Left ventricle myocardium inferior (tissue), 1 donor: ENCODE measurements at places on chromosomes 11 and 22.

GRCh38 chr11:48049036-48049435, 68.7 kb downstream of the PTPRJ start:
- no peak for DNase-seq

DNA sequence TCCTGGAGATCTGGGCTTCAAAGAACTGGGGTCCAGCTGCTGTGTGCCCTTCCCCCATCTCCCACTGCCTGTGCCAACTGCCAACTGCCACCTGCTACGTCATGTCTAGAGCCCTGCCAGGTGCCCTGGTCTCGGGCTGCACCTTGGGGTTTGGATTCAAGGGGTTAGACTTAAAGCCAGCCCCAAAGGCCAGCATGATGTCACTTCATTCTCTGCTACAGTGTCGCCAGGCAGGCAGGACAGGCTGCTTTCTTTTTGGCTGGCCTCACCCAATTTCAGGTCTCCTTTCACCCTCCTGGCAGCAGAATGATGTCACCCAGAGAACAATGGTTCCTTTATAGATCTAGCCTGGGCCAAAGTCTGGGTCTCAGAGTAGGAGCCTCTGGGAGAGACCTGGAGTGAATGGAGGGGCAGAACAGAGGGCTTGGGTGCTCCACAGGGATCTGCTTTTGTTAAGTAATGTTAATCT, 79.5 kb upstream of the CRYBB3 start:
- no peak for DNase-seq

DNA sequence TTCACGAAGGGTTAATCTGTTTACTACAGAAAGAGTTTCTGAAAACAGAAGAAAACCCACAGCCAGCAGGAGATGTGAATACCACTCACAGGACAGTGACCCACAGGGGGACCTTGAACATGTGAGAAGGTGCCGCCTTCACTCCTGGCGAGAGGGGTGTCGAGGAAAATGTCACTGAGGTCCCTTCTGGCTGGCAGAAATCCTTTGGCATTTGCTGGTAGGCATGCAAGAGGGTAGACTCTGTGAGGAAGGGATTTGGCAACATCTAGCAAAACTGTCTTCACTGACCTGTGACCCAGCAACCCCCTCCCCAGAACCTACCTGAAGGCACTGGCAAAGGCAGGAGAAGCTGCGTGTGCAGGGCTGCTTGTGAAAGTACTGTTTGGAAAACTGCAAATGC, 8.6 kb downstream of the KCNQ1 start:
- no peak for DNase-seq

- DNase-seq, result no peak
Measured at GRCh38 chr11:22657101-22657694, 9.2 kb upstream of the GAS2 start.

DNA sequence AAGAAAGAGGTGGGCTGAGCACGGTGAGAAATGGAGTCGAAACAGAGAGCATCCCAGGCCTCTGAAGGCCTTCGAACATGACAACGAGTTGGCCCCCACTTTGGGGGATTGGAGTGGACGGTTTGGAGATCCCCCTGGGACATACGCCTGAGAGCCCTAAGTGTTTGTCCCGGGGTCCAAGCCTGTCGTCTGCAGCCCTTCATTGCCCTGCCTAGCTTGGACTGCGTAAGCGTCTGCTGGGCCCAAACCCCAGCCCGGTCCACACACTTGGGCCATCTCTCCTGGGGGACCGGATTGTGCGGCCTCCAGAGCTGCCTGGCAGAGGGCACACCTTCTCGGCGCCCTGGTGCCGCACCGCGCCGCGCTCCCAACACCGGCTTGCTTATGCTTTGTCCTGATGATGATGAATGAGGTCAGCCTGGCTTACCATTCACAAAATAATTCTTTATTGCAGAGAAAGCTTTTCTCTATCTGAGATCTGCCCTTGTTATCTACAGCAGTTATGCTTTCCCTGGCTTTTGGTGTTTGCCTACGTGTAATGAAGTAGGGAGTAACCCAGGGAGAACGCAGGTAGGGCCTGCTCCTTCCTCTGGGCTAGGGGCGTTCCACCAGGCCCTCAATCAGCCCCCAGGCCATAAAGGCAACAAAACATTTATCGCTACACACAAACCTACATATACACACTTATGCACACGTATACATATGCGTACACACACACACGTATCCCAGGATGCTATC, 85.9 kb upstream of the PPARA start:
- peak; percentile 19 for DNase-seq

GRCh38 chr22:45304971-45305370, 4.8 kb upstream of the FAM118A start:
- DNase-seq, result no peak

GRCh38 chr11:109490953-109491635, 69.1 kb downstream of the C11orf87 start:
- DNase-seq, result no peak

- DNase-seq, result peak; percentile 15
Measured at GRCh38 chr11:1483445-1483961, 3.1 kb downstream of the MOB2 start.

- no peak for DNase-seq
Measured at GRCh38 chr11:78257654-78258053, 68.9 kb downstream of the USP35 start.

DNA sequence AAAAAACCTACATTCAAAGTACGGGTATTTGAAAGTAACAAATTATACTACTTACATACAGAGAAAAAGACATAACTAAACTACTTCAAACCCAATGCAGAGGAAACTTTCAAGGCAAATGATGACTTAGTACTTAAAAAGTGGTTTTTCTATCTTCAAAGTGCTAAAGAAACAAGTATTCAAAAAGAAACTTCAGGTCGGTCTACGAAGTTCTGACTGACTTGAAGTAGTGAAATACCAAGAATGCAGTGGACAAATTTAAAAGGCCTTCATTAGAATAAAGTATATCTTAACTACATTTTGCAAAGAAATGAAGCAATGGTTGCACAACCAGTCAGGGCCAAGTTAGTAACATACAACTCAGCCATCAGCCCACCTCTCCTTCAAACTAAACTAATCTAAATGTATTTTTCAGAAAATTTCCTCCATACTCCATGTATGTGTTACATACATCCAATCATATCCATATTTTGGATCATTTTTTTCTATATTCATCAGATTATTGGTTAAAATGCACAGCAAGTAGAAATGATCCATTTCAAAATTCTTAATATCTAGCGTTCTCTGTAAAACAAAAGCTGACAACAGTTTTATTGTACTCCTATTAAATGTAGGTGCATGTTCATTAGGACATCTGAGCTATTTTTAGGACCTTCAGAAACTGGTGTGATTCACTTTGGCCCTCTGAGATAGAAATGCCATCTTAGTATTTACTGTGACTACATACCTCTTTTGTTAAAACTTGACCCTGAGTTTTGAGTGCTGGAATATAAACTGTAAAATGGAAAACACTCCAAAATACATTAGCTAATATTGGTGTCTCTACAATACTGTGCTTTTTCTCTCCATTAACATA, 49.9 kb downstream of the BIRC2 start:
- DNase-seq, result no peak

DNA sequence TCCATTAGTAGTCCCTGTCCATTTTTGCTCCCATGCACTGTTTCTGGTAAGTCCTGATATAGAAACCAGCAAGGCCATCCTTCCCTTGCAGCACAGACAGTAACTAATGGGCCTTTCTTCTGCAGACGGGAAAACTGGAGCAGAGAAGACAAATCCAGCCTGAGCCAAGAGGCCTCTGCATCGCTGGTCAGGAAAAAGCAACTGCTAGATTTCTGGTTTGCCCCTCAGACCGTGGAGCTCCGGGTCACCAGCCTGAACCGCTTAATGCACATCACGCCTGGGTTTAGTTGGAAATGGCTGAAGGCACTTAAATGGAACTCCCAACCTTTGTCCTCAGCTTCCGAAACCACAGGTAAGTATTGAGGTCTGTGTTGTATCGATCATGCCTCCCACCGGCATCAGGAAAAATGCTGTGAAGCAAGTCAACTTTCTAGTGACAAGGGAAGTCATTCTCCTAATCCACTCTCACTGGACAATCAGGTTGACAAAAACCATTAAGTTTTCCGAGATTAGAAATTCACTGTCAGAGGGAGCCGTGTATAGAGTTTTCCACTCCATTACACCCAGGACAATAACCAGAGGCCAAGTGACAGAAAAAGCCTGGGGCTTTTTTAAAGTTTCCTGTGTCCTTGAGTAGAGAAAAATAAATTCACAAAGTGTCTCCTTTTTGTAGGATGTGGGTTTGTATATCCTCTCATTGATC, 14.8 kb upstream of the LMO2 start:
- DNase-seq, result no peak

- no peak for DNase-seq
Measured at GRCh38 chr11:10629411-10630002, 61.0 kb upstream of the LYVE1 start.

- no peak for DNase-seq
Measured at GRCh38 chr11:33949252-33949913, 57.5 kb upstream of the LMO2 start.

DNA sequence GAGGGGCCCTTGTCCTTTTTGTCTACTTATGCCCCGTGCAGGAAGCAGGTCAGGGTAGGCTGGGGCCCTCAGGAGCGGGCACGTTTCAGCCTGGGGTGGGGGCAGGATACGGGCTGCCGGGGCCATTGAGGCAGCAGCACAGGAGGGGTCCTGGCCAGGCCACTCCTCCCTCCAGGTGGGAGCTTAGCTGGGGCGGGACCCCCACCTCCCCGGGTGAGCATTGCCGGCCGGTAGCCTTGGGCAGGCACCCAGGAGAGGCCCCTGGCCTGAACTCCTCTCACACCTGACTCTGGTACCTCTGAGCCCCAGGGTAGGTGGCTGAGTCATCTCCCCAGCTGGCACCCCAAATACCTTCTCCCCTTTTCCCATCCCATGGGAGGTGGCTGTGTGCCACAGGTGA, 5.0 kb upstream of the MUC6 start:
- no peak for DNase-seq

DNA sequence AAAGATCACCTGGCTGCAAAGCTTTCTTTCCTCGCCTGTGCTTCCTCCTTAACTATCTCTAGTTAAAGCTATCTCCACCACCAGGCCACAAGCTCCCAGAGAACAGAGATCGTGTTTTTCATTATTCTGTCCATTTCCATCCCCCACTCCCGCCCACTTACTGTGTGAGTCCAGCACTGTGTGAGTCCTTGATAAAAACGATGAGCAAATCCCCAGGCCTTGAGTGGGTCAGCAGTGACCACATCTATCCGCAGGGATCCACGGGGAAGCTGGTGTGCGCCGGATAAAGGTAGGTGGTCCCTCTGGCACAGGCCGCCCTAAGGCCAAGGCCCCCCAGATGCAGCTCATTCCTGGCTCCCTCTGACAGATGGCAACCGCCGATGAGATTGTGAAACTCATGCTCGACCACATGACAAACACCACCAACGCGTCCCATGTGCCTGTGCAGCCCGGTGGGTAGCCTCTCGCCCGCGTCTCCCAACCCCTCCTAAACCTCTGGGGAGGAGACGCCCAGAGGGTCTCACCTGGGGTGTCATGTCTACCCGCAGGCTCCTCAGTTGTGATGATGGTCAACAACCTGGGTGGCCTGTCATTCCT, 9.3 kb downstream of the TKFC start:
- no peak for DNase-seq

GRCh38 chr11:69920345-69921127, 101.3 kb upstream of the FGF3 start:
- DNase-seq, result no peak

DNA sequence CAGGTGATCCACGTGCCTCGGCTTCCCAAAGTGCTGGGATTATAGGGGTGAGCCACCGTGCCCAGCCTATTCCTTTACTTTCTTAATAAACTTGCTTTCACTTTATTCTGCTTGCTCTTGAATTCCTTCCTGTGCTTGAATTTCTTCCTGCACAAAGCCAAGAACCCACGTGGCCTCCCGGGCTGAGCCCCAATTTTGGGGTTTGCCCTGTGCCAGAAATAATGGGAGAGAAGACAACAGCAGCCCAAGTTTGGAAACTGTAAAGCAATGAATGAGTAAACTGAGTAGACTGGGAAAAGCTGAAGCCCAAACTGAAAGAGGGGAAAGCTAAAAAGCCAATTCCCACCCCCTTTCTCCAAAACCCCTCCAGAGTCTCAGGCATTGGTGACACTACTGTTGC, 136.4 kb downstream of the NECTIN1 start:
- no peak for DNase-seq

- DNase-seq, result no peak
Measured at GRCh38 chr11:62427630-62428233, 8.9 kb downstream of the SCGB1A1 start.

GRCh38 chr11:69409812-69410645, 71.4 kb upstream of the LINC01488 start:
- DNase-seq, result no peak

GRCh38 chr11:11998091-11998781, 10.2 kb downstream of the DKK3 start:
- DNase-seq, result no peak

DNA sequence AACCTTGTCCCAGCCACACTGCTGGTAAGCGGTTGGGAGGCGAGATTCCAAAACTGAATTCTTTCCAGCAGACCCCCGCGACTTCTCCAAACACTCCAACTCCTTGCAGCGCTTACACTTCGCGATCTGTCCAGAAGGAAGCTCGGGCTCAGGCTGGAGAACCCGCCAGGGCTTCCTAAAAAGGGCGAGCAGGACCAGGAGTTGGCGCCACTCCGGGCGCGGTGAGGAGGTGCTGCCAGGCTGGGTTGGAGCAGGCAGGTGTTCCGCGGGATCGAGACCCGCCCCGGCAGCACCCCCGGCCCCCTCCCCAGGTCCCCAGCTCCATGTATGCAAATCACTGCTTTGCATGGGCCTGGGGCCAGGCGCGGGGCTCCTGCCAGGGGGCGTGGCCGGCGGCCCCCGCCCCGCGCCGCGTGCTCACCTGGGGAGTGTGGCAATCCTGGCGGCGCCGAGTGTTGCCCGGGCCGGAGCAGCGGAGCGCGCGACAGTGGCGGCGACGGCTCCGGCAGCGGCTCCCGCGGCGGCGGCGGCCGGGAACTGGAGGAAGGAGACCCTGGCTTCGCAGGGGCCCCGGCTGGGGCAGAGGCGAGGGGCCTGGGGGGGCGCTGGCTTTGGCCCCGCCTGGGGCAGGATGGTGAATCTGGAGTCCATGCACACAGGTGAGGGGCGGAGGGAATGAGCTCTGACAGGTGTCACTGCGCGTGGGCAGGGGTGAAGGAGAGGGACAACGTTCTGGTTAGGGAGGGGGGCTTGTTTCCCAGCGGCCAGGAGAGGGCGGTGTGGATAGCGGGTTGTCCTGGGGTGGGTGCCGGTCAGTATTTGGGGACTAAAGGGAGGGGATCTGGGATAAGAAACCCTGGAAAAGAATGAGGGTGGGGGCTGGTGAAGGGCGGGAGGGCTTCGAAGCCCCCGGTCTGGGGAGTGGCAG, at the start of gene POU2F3:
Gene POU2F3 (plus strand): TSS at position 428 of the 928 bp plus-strand sequence. CDS start 204 bp downstream, at position 632.
- no peak for DNase-seq

DNA sequence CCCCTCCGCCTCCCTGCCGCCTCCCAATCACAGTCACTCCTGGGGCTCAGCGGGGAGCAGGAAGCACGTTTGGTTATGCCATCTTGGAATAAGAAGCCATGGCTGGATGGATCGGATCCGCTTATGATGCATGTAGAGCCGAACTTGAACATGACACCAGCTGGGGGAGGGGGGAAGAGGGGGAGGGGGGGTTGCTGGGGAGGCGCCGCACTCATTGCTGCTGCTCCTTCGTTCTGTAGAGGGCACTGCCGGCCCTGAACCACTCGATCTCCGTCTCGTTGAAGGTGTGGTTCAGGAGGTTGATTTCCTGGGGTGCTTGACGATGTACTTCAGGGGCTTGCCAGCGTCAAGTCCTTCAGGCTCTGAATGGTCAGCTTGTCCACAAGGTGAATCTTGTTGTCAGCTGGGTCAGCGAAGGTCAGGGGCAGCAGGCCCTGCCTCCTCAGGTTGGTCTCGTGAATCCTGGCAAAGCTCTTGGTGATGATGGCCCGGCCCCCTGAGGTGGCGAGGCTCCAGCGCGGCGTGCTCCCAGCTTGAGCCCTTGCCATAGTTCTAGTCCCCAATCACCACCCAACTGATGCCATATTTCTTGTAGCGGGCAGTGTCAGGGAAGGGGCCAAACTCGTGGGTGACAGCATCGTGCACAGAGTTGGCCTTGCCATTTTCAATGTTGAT, 476.9 kb upstream of the ISX start:
- DNase-seq, result no peak
